ENCODE measurements at places on chromosomes 1 and 21.

DNA sequence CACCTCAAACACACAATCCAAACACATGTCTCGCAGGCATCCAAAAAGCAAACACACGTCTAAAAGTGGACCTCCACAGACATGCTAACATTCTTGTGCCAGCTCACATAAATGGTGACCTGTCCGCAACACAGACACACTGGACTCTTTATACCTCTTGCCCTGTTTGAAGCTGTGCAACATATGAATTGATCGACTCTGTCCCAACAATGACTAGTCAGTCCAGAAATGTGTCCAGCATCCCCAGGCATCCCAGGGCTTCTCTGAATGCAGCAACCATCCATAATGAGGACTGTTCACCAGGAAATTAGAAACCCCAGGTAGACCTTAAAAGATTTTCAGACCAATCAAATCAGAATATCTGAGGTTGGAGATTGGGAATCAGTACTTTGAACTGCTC lies 3.2 kb downstream of the DDR2 start:
- no peak for DNase-seq

DNA sequence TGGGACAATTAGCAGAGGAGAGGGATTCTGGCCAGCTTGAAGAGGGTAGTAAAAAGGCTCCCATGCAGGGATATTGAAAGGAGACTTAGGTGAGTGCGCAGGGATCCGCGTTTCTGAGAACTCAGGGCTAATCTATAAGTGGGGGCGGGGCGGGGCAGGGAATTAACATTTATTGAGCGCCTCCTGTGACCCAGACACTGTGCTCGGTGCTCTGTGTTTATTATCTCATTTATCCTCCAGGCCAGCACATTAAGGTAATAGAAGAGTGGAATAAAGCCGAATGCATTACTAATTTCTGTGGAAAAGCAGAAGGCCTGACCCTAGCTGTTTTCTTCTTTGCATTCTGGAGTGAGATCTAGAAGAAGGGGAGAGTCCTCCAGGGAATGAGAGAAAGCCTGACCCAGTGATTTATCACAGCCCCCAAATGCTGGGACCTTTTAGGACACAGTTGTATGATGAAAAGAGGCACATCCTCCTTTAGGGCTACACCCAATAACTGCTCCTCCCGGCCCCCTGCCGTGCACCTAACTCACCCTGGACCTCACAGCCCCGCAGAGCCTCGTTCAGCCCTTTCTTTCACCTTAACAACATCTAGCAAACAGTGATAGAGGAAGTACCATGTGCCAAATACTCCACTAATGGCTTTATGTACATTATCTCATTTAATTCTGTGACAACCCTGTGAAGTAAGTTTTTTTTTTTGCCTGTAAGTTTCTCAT lies 317.6 kb downstream of the PBX1 start:
- DNase-seq = no peak

DNA sequence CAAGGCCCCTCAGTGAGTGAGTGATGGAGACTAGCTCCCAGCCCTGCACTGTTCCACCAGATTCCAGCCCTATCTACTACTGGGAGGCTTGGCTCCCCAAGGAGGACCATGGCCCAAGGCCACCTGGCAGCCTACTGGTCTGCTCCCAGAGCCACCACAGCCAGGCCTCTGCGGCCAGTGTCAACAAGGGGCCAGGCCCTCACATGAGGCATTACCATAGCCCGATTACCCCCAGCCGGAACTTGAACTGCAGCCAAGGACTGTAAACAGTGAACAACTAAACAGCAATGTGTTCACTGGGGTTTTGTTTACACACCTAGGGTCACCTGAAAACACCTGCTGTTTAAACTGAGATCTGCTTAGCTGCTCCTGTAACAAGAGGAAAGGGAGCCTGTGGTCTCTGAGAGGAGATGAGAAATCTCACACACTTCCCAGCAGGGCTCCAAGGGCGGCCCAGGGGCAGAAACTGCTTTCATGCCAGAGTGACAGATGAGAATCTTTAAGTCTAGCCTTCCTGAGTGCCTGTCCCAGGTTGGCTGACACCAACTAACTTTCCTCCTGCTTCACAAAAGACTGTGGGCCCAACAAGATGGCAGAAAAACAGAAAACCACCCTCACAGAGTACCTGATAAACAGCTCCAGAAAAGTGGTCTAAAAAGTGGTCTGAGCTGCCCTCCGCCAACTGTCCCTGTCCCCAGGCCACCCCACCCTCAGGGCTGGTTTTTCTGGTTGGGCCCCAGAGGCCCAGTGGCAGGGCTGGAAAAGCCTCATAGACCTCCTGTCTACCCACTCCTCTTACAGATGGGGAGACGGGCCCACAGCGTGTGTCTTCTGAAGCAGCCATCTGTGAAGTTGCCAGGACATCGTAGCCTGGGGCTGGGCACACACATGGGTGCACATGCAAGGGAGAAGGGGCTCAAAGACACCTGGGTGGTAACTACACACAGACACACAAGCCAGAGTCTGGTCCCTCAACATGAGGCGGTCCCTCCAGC lies 28.8 kb downstream of the MEF2D start:
- DNase-seq = peak; percentile 90

GRCh38 chr1:10727751-10728232 lies 68.7 kb downstream of the CASZ1 start:
- DNase-seq = peak; percentile 99
